ENCODE measurements at places on chromosomes 2 and 18.

- peak; percentile 14 for DNase-seq
These were observed 15.4 kb upstream of the ATP6V1B1 start for GRCh38 chr2:70920367-70920715.

DNA sequence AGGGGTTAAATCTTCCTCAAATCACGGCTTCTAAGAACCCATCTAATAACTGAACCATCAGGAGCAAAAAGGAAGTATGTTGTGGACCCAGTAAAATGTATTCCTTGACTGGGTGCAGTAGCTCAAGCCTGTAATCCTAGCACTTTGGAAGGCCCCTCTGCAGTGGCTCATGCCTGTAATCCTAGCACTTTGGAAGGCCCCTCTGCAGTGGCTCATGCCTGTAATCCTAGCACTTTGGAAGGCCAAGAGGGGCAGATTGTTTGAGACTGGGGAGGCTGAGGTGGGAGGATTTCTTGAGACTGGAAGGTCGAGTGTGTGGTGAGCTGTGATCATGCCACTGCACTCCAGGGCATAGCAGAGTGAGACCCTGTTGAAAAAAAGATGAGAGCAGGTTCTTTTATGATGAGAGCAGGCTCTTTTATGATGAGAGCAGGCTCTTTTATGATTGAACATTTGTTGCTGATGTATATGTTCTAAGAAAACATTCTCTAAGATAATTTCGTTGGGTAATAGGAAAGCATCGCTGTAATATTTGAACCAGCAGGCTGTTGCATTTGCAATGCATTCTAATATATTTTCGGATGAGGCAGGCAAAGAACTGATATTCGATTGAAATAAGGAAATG lies 3.5 kb upstream of the PARD6G start:
- no peak for DNase-seq

- DNase-seq: no peak
These were observed 365 bp downstream of the CUL3 start for GRCh38 chr2:224584785-224585210.

DNA sequence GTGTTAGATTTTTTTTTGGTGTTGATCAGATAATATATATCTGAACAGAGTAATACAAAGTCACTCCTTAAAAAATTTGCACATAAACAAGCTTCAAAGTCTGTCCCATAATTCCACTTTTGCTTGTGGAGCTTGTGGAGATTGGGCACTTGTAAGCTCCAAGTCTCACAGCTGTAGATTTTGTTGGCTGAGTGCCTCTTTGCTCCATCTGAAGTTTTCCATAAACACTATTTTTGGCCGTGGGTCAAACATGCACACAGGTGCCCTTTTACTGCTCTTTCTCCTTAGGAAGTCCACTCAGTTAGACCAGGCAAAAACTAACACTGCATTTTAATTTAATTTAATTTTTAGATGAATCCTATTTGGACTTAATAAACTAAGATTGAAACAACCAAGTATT lies 3.6 kb upstream of the KCNJ13 start:
- DNase-seq: no peak

DNA sequence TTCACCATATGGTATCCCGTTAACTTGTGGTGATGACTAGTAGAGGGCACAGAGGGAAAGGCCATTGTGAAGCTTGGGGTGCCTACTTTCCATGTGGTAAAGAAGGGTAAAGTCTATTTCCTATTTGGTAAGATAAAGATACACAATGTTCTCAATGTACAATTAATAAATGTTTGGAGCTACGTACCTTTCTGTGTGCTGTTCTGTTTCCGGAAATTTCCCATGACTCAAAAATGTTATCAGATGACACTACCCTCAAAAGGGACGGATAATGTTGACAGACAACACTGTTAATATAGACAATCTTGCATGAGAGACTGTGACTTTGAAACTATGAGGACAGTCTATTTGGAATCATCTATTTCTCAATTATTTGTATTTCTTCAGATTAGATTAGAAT lies 4.2 kb upstream of the SULT1C3 start:
- DNase-seq: no peak

DNA sequence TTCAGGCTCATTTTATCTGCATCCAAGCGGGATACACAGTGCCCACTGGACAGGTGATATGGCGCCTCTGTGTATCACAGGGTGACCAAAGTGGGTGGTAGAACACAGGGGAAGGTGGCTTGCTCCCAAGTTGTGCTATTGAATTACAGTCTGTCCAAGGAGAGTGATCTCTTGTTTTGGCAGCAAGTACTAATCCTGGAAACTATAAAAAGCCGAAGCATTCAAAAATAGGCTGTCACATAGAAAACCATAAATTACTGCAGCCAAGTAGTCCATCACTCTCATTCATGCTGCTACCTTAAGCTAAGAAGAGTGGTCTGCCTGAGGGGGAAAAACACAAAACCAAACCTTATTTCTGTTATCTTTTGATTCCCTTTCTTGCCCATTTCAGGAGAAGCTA lies 237.1 kb upstream of the POU3F3 start:
- DNase-seq: no peak

DNA sequence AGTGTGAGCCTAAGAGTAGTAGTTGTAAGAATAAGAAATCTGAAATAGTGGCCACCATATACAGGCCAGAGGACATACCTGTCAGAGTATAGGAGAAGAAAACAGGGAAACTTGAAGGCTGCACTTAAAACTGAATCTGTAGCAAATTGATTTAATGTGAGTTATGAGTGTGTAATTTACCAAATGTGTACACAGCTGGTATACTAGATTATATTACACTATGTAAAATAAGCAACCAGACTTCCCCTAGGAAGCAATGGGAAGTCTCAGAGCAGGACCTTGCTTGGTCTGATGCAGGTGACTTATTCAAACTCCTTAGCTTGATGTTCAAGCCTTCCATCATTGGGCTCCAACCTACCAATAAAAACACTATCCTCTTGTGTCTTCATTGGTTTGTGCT lies 17.3 kb upstream of the EPC2 start:
- DNase-seq: no peak

Data from left forelimb (tissue), 1 donor.